ENCODE measurements at places on chromosomes 4 and X.

GRCh38 chrX:36963852-36964251 lies 44.3 kb upstream of the FAM47C start:
- no peak for DNase-seq

- no peak for DNase-seq
These were observed 180.3 kb upstream of the MXRA5 start for GRCh38 chrX:3526731-3527130.

GRCh38 chr4:73018595-73018994 lies 50.9 kb downstream of the COX18 start:
- no peak for DNase-seq

DNA sequence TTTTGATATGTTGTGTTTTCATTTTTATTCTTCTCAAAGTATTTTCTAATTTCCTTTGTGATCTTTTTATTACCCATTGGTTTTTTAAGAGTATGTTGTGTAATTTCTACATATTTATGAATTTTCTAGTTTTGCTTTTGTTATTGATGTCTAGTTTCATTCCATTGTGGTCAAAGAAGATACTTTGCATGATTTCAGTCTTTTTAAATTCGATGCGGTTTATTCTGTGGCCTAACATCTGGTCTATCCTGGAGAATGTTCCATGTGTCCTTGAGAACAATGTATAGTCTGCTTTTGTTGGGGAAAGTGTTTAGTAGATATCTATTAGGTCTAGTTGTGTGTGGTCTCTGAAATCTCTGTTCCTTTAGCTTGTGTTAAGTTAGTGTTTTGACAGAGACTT lies 46.2 kb downstream of the PPEF1 start:
- no peak for DNase-seq

GRCh38 chr4:5465956-5466355 lies 242.4 kb downstream of the EVC2 start:
- no peak for DNase-seq
